ENCODE measurements at places on chromosomes 3 and 15.

GRCh38 chr3:35528728-35529127, 110.6 kb upstream of the ARPP21 start:
- DNase-seq, result no peak

- DNase-seq, result no peak
These were observed 21.4 kb downstream of the HDC start for GRCh38 chr15:50244153-50244552.

DNA sequence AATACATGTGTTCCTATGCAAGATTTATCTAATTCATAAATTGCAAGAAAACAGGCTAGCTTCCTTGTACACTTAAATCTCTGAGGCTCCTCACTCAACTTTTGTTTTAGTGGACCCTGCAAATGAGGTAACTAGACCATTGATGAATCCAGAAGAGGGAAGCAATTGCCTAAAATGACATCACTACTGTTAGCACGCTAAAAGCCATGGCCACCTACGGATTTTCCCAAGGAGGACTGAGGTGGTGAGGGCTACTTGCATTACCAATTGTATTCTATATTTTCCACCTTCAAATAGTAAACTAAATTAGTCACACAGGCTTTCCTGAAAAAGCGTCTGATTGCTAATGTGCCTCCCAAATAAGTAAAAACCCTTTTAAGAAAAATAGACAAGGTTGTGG, 140.7 kb downstream of the GADL1 start:
- DNase-seq, result no peak

- DNase-seq, result no peak
These were observed 12.8 kb downstream of the MESD start for GRCh38 chr15:80976851-80977250.

- DNase-seq, result no peak
These were observed 242.6 kb downstream of the PTPRG start for GRCh38 chr3:61803983-61804382.

GRCh38 chr15:52649686-52650085, 29.5 kb downstream of the ATOSA start:
- DNase-seq, result no peak

GRCh38 chr3:112320691-112321090, 12.3 kb upstream of the CD200 start:
- DNase-seq, result no peak

DNA sequence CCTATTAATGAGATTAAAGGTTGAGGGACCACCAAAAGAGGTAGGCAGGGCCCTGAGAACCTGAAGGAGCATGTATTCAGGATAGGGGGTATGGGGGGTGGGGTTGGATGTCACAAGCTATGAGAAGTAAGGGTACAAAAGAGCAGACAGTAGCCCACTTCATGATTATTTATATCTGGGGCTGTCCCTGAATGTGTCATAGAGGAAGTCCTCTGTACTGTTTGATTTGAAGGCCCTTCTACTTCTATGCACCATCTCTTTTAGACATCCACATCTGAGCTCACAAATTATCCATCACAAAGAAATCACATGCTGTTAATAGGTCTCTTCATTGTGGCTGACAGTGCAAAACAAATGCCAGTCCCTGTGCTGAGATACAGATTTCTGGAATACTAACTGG, 68.6 kb downstream of the FHIT start:
- DNase-seq, result no peak

DNA sequence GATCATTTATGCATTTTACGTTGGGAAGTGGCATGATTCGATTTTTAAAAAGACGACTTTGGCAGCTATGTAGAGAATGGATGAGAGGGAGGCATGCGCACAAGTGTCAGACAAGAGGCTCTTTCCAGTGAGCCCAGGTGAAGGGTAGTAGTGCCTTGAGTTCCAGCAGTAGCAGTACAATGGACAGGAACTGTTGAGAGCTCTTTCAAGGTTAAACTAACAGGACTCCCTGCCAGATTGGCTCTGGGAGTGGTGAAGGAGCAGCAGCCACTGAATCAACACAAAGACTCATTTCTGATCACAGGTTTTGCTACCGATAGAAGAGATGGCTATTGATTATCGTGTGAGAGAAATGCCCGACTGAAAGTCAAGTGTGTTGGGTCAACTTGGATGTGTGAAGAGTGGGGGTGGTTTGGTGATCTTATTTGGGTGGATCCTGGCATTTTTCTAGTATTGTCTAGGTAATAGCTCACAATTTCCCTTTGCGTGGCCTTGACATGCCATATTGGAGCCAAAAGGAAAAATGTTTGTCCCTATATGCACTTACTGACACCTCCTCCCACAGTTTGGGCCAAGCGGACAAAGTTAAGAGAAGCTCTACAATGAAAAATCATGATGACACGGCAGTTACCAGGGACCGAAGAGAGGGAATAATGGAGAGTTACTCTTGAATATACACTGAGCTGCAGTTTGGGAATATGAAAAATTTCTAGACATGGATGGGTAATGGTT, 81.6 kb upstream of the MDFIC2 start:
- DNase-seq, result no peak

DNA sequence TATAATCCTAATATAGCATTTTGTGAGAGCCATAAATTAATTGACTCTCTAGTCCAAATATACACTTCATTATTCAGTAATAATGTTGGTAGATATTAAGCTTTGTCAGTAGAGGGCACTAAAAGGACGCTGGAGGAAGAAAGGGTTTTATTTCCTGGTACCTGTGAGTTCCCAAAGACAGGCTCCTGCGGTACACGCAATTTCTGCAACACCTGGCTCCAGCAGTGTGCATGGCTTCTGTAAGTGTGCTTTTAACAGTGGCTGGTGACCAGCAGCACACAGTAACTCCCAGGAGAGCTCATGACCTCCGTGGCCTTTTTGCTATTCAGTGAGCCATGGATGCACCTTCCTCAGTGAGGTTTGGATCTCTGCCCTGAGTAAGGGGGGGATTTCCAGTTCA, 338.3 kb upstream of the ZNF385D start:
- DNase-seq, result no peak

Data from activated naive CD8-positive, alpha-beta T cell treated with anti-CD3 and anti-CD28 coated beads, Interleukin-2, amount 50 U/mL, for 24 hours (primary cell).